ENCODE measurements at places on chromosomes 2 and 18. TPM values are rescaled to one million over a fixed set of nuclear protein-coding genes. Genes with fewer than 3 reads are reported as not detected.

Gene GPR39
- total RNA-seq = not detected

Gene CDKL4
- 0.50 TPM for total RNA-seq

Gene UGT1A3
- not detected for total RNA-seq

Gene LMAN2L
- total RNA-seq = 7.3 TPM

DNA sequence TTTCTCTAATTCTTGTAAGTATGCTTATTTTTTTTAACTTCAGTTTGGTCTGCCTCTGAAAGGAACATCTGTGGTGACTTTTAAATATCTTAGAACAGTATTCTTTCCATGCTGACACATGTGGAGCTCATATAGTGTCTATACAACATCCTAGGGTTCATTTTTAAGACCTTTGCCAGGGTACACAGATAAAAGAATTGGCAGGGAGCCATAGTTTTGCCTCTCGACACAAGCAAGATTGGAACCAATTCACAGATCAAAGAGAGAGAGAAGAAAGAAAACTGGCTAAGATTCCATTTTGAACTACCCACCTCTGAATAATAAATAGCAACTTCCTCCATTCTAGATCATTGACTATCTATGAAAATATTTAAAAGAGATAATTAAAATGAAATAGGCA is 142.7 kb upstream of the ST6GAL2 start:
- H3K27ac ChIP-seq = no peak overlapping the region
- H3K27me3 ChIP-seq = no peaks in the 10 kb centered on the region

DNA sequence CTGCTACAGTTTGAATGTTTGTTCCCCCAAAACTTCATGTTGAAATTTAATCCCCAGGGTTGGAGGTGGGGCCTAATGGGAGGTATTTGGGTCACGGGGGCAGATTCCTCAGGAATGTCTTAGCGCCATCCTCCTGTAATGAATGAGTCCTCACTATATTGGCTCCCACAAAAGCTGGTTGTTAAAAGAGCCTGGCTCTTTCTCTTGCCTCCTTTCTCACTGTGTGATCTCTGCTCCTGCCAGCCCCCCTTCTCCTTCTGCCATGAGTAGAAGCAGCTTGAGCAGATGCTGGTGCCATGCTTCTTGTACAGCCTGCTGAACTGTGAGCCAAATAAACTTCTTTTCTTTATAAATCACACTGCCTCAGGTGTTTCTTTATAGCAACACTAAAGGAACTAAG is 721.0 kb upstream of the PKDCC start:
- no peak overlapping the region for H3K27ac ChIP-seq
- no peaks in the 10 kb centered on the region for H3K4me1 ChIP-seq
- H3K36me3 ChIP-seq = no peaks in the 10 kb centered on the region

GRCh38 chr18:8718401-8718913 is 13.1 kb downstream of the MTCL1 start:
- no peak for DNase-seq
- peaks cover 17% of the 10 kb centered on the region for H3K27me3 ChIP-seq
- H3K36me3 ChIP-seq = no peaks in the 10 kb centered on the region
- H3K4me1 ChIP-seq = no peaks in the 10 kb centered on the region
- no peak overlapping the region for H3K27ac ChIP-seq

DNA sequence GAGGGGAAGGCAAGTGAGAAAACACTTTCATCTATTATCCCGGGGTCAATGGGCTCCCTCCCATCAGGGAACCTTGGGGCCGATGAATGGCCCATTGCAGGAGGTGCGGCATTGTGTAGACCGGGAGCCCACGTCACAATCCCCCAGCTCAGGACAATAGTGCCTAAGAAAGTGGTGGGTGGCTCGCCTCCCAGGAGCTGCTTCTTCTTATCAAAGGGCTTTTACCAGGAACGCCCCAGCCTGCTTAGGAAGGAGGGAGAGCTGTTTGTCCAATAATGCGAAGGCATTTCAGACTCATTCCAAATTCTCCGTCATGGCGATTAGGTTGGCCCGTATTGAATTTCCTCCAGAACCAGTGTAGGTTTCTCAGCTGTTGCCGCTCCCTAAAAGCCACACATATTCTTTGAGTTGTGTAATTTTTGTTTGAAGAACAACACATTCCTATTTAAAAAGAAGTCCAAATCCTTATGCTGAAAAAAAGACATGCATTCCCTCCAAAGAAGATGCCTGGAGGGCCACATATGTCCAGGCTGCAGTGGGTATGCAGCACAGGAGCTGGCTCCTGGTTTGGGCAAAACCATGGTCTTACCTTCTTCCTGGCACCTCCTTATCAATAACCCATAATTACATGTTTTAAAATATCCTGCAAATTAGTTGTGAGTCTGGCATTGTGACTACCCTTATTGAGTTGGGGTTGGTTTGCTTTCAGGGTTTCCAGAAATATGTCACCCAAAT is 264.7 kb downstream of the MYCN start:
- no peaks in the 10 kb centered on the region for H3K36me3 ChIP-seq
- no peak overlapping the region for H3K4me3 ChIP-seq
- no peaks in the 10 kb centered on the region for H3K4me1 ChIP-seq
- no peak for DNase-seq
- H3K27me3 ChIP-seq = no peaks in the 10 kb centered on the region

GRCh38 chr2:191009541-191010374 is 4.2 kb downstream of the STAT1 start:
- DNase-seq = no peak
- peak overlapping the region; percentile 72 for H3K4me3 ChIP-seq
- peaks cover 53% of the 10 kb centered on the region for H3K36me3 ChIP-seq
- H3K27me3 ChIP-seq = no peaks in the 10 kb centered on the region
- peaks cover 51% of the 10 kb centered on the region for H3K4me1 ChIP-seq

DNA sequence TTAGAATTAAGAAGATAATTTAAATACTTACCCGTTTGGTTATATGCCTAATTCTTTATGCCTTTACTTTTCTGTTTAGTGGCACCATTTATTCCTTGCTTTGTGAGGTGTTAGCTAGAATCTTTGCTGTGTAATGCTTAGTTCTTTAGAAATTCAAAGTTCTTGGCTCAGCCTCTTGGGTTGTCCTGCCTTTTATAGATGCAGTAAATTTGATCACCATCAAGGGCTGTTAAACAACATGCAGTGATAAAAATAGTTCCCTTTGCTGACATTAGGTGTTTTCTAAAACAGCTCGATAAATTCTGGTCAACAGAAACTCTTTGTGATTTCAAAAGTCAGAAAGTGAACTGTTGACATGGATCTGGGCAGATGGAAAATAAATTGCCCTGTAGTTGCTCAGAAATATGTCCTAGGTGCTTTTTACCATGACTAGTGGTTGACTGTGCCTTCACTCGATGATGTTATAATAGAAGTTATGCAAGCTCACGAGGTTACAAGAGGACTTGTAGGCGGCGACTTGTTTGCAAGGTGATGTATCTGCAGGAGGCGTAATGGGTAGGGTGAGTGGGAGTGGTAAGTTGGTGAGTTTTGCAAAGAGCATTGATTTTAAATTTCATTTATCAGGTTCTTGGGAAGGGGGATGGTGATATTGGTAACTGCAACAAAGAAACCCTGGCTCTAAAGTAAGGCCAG is 52.1 kb downstream of the LRRTM1 start:
- no peak overlapping the region for H3K27ac ChIP-seq
- no peak overlapping the region for H3K4me3 ChIP-seq
- no peaks in the 10 kb centered on the region for H3K4me1 ChIP-seq
- DNase-seq = no peak

GRCh38 chr2:171655586-171655985 is 31.7 kb upstream of the DYNC1I2 start:
- DNase-seq = no peak
- no peaks in the 10 kb centered on the region for H3K36me3 ChIP-seq
- peaks cover 45% of the 10 kb centered on the region for H3K27me3 ChIP-seq
- no peak overlapping the region for H3K27ac ChIP-seq
- no peak overlapping the region for H3K4me3 ChIP-seq

DNA sequence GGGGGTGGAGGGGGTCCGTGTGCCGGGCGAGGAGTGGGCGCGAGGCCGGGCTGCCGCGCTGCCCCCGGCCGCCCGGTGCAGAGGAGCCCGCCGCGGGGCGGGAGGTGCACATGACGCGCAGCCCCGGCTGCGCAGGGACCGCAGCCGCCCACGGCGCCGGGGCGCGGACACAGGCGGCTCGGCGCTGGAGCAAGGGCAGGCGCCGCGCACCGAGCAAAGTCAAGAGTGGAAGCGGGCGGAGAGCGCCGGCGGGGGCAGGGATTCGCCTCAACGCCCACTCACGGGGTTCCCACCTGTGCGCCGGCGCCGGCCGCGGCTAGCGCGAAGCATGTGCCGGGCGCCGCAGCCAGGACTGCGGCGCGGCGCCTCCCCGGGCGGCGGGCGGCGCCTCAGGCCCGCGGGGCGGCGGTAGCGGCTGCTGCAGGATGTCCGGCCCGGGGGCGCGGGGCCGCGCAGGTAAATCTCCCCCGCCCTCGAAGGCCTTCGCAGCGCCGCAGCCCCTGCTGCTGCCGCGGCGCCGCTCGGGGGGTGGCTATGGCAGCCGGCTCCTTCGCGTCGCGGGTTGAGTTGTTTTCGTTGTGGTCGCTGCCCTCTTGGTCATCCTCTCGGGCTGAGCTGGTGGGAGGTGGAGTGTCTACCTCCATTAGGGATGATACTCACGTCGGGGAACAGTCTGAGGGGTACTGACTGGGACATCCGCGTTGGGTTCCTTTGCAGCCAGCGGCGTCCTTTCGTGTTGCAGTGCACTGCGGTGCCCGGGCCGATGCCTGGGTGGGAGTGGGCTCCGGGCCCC is 216.3 kb upstream of the DTNA start:
- peak; percentile 30 for DNase-seq
- H3K36me3 ChIP-seq = peaks cover 2% of the 10 kb centered on the region
- peak overlapping the region; percentile 63 for H3K4me3 ChIP-seq
- H3K27ac ChIP-seq = no peak overlapping the region
- peaks cover 30% of the 10 kb centered on the region for H3K27me3 ChIP-seq
- peaks cover 3% of the 10 kb centered on the region for H3K4me1 ChIP-seq

- H3K4me3 ChIP-seq = no peak overlapping the region
- peaks cover 6% of the 10 kb centered on the region for H3K27me3 ChIP-seq
- H3K36me3 ChIP-seq = no peaks in the 10 kb centered on the region
Measured at GRCh38 chr2:74743039-74743438, 89.0 kb downstream of the SEMA4F start.

- no peak for DNase-seq
- no peaks in the 10 kb centered on the region for H3K4me1 ChIP-seq
- H3K4me3 ChIP-seq = no peak overlapping the region
- no peaks in the 10 kb centered on the region for H3K36me3 ChIP-seq
- H3K27ac ChIP-seq = no peak overlapping the region
Measured at GRCh38 chr2:193539188-193539587, 1344.5 kb upstream of the TMEFF2 start.

DNA sequence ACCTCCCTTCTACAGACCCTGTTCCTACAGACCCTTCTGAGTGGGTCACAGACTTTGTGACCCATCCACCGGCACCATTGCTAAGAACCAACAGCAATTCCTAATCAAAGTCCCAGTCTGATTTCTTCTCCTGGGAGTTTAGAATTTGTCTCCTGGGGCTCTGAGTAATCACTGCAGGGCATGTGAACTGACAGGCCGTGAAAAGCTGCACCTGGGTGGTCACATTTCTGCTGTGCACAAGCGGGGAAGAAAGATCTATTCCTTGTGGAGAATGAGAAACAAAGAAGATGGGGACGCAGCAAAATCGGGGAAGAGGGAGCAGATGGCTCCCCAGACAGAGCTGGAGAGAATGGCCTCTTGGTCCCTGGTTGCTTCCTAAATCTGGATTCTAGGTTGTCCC is 151.0 kb downstream of the ARL4C start:
- no peak for DNase-seq
- no peaks in the 10 kb centered on the region for H3K27me3 ChIP-seq
- no peak overlapping the region for H3K27ac ChIP-seq
- peaks cover 14% of the 10 kb centered on the region for H3K36me3 ChIP-seq

DNA sequence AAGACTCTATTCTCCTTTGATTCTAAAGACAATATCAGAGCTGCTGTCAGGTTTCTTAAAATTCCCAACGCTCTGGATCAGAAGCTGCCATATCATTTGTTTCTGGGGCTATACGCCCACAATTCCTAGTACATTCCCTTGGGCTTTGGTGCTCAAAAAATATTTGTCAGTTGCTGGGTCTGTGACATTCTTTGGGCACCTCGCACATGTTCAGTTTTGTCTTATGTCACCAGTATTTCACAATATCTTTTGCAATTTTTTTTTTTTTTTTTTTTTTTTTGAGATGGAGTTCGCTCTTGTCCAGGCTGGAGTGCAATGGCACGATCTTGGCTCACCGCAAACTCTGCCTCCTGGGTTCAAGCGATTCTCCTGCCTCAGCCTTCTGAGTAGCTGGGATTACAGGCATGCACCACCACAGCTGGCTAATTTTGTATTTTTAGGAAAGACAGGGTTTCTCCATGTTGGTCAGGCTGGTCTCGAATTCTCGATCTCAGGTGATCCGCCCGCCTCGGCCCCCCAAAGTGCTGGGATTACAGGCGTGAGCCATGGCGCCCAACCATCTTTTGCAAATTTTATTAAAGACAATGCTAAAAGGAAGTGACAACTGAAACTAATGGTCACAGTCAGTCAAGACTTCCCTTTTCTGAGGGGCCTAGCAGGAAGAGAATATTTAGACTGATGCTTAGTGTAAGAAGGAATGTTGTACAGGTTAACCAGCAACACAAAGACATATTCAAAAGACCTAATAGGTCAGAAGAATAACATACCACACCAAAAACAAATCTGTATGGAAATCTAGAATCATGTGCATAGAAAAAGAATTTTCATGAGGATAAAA is 6.8 kb downstream of the ZNF397 start:
- H3K27ac ChIP-seq = no peak overlapping the region
- peaks cover 95% of the 10 kb centered on the region for H3K36me3 ChIP-seq
- DNase-seq = no peak
- H3K27me3 ChIP-seq = no peaks in the 10 kb centered on the region
- no peak overlapping the region for H3K4me3 ChIP-seq

- no peak for DNase-seq
- no peaks in the 10 kb centered on the region for H3K27me3 ChIP-seq
- H3K27ac ChIP-seq = no peak overlapping the region
- no peaks in the 10 kb centered on the region for H3K4me1 ChIP-seq
- no peak overlapping the region for H3K4me3 ChIP-seq
- peaks cover 9% of the 10 kb centered on the region for H3K36me3 ChIP-seq
Measured at GRCh38 chr2:148124271-148124670, 103.4 kb downstream of the MBD5 start.

DNA sequence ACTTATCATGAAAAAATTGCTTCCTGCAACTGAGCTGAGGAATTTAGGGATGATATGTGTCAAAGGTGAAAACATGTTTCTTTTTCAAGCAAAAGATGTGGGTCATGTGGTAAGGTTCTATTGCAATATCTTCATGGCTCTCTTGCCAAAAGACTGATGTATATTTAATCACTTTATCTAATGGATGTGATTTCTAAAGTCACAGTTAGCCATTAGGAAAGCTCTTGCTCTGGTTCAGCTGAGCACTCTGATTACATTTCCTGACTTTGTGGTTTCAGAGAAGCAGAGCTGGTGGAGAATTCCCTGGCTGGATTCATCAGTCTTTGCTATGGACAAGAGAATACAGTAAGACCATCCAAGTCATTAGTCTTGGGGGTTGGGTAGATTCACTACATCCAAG is 24.4 kb downstream of the SCN9A start:
- H3K27me3 ChIP-seq = no peaks in the 10 kb centered on the region
- no peaks in the 10 kb centered on the region for H3K36me3 ChIP-seq
- no peak for DNase-seq
- no peaks in the 10 kb centered on the region for H3K4me1 ChIP-seq
- no peak overlapping the region for H3K4me3 ChIP-seq
- H3K27ac ChIP-seq = no peak overlapping the region

Measured in activated naive CD8-positive, alpha-beta T cell treated with anti-CD3 and anti-CD28 coated beads, Interleukin-2, amount 10 ng/mL, durations not matched to agents 7 days and 5 days (primary cell).